Femur (tissue), 1 donor: ENCODE measurements at places on chromosomes 6 and 20.

- DNase-seq, result no peak
Measured at GRCh38 chr20:17560344-17561074, 9.4 kb upstream of the DSTN start.

DNA sequence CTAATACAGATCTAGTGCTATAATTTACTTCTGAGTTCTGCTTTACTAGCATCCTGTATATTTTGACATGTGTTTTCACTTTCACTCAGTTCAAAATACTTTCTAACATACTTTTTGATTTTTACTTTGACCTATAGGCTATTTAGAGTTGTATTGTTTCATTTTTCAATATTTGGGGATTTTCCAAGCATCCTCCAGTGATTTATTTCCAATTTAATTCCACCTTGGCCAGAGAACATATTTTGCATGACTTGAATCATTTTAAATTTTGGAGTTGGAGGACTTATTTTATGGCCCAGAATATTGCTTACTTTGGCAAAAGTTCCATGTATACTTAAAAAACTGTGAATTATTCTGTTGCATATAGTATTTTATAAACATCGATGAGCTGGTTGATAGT lies 1215.6 kb upstream of the MAP3K7 start:
- no peak for DNase-seq

DNA sequence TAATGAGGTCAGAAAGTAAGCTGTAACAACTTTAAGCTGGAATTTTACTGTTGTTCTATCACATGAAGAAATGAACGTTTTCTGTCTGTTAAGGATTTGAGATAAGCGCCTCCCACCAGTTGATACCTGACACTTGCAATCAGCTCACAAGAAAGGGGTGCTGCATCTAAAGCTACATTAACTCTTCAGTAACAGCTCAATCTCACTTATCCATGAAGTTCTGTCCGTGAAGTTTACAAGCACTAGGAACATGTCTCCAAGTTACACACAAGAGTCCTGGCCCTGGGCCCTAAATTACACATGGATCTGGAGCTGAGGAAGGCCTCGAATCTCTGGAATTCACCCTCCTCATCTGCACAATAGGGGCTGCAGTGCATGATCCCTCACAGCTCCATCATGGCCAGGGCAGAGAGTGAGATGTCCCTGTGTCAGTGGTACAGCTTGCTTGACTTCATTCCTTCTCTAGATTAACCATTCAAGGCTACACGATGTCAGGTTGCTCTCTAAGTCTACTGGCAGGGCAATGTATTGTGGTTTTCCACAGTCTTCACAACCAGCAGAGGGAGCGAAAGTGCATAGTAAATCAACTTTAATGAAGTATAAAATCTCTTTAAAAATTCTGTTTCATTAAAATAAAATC lies 182.4 kb upstream of the MCHR2 start:
- no peak for DNase-seq

DNA sequence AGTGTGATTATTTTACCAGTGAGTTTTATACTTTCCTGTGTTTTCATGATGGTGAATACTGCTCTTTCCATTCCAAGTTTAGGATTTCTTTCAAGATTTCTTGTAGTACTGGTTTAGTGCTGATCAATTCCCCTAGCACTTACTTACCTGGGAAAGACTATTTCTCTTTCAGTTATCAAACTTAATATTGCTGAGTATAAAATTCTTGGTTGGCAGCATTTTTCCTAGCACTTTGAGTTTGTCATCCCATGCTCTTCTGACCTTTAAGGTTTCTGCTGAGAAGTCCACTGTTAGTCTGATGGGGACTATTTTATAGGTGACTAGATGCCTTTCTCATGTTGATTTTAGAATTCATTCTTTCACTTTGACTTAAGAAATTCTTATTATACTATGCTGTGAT lies 842.8 kb upstream of the CITED2 start:
- no peak for DNase-seq

DNA sequence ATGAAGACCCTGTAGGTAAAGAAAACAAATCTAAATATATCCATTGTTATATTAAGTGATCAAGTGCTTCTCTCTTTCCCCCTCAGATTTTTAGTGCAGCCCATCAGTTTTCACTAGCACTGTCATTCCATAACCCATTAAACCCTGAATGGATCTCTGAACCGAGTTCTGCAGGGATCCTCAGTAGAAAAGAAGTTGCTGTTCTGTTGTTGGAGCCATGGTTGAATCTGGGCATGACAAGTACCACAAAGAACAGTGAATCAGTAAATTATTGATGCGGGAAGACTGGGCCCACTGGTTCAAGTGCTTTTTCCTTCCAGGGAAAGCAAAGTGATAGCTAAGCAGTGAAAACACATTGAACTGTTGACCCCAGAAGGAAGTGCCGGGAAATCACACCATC lies 60.4 kb downstream of the LAMP5 start:
- DNase-seq, result no peak

DNA sequence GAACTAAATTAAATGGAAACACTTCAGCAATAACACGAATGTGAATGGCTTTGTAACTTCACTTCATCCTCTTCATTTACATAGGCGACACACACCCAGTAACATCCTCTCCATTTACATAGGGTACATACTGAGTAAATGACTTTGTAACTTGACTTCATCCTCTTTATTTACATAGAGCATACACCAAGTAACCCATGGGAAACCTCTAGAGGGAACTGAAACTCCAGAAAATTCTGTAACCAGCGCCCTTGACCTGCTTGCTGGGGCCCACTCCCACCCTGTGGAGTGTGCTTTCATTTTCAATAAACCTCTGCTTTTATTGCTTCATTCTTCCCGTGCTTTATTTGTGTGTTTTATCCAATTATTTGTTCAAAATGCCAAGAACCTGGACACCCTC lies 81.6 kb upstream of the OPRM1 start:
- DNase-seq, result no peak

- peak; percentile 75 for DNase-seq
Measured at GRCh38 chr20:835608-836045, 2.1 kb downstream of the FAM110A start.

GRCh38 chr6:79946272-79947190 lies 822 bp downstream of the ELOVL4 start:
- DNase-seq, result peak; percentile 47

- no peak for DNase-seq
Measured at GRCh38 chr6:5250911-5251310, 9.8 kb downstream of the LYRM4 start.

DNA sequence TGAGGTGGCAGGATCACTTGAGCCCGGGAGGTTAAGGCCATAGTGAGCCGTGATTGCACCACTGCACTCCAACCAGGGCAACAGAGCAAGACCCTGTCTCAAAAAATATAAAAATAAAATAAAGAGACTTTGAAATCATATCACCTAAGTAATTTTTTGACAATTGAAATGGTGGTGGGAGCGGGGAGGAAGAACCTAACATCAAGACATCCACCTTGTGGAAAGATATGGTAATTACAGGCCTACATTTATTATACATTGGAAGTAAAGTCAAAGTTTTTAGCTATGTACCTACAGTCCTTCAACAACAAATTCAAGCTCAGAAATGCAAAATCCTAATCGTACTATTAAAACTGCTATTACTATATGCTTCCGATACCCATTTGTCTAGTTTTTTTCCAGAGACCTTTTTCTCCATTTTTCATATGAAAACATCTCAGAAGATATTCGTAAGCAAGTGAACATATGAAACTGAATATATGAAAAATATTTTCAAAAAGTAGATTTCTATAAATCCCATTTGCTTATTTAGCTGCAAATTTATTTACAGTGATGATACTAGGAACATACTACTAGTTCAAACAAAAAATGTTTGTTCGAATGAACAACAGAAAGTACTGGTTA lies 83.3 kb downstream of the SYCP2 start:
- no peak for DNase-seq

DNA sequence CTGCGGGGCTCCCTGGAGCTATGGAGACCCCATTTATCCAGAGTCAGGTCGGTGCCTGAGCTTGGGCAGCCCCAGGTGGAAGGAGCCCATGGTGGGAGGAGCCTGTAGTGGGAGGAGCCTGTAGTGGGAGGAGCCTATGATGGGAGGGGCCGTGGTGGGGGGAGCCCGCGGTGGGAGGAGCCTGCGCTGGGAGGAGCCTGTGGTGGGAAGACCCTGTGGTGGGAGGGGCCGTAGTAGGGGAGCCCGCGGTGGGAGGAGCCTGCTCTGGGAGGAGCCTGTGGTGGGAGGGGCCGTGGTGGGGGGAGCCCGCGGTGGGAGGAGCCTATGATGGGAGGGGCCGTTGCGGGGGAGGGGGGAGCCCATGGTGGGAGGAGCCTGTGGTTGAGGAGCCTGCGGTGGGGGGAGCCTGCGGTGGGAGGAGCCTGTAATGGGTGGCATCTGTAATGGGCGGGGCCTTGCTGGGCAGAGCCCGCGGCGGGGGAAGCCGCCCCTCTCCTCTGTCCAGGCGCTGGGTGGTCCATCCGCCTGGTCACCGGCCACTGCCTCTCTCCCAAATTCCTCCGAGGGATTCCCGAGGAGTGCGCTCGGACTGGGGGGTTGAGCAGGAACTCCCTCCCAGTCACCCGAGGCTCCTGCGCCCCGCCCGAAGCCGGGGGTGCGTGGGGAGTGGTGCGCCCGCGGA lies 567 bp upstream of the FNDC11 start:
- DNase-seq, result peak; percentile 87
